ENCODE measurements at places on chromosomes 7 and 10. TPM values are rescaled to one million over a fixed set of nuclear protein-coding genes. Genes with fewer than 3 reads are reported as not detected.

DNA sequence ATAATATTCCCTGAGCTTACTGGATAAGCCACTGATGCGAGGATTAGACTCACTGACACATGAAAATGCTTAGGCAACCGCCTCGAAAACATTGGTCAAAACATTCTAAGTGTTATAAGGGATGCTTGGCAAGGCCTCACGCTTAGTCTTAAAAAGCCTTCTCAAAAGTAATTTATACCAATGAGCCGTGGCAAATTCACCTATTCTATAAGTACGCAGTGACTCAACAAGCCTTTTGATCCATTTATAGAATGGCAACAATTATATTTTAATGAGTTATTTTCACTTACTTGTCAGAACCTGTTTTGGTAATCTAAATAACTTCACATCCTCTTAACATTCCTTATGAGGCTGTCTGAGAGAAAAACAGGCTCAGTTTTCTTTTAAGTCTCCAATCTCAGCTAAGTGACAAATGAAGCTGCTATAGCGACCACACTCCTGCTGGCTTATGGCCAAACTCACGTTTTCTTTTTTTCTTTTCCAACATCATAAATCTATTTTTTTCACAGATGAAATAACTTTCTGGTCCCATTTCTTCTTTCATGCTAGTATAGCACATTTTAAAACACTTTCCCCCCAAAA is 121.2 kb upstream of the AFAP1L2 start:
- peak; percentile 72 for DNase-seq

DNA sequence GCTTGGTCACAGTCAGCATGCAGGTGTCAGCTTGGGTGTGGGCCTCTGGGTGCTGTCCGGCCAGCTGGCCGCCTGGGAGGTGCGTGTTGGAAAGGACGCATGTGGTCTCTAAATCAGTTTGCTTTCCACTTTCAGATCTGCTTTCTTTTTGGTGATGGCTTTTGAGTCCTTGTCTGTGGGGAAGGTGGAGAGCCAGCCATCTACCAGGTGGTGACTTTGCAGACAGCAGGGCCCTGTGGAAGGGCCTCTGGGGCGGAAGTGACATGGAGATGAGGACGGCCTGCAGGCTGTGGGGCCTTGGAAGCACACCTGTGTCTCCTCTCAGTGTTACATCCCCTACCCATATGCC is 59.4 kb downstream of the WDR37 start:
- DNase-seq = no peak

- peak; percentile 86 for DNase-seq
These were observed 54.7 kb upstream of the SYPL1 start for GRCh38 chr7:106166651-106167342.

SFTPA1 gene
- total RNA-seq = not detected

DNA sequence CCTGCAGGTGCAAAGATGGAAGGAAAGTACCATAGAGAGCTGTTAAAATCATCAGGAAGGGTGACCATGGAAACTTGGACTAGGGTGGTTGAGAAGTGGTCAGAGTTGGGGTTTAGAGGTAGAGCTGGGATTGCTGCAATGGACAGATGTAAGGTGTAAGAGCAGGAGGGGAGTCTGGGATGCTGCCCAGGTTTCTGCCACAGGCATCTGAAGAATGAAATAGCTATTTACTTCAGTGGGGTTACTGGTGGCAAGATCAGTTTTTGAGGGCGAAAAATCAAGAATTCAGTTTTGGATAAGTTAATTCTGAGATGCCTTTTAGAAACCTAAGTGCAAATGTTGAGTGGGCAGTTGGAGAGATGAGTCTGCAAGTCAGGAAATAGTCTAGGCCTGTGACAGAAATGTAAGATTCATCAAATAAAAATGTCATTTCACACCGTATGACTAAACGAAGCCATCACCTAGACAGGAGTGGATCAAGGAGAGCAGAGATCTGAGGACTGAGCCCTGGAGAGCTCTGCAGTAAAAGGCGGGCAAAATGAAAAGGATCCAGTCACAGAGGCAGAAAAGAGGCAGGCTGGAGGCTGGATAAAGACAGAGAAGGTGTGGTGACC is 22.7 kb upstream of the TOMM7 start:
- no peak for DNase-seq

DNA sequence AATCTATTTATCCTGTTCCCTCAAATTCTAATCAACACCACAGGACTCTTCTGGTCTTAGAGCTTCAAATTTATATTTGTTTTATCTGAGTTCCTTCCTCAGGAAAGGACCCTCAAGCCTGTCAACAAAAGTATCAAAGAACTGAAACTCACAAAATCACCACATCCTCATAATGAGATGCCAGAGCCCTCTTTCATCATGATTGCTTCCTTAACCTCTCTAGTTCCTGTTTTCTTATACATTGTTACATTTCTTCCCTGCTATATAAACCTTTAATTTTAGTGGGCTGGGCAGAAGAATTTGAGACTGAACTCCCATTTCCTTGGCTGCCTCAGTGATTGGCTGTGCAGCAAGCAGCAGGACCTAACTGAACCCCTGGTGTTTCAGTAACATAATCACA is 189.7 kb downstream of the ZNF248 start:
- no peak for DNase-seq

GRCh38 chr7:87920578-87920977 is 13.5 kb upstream of the ADAM22 start:
- DNase-seq = no peak

TPST1 gene
- total RNA-seq = 3.6 TPM

DNA sequence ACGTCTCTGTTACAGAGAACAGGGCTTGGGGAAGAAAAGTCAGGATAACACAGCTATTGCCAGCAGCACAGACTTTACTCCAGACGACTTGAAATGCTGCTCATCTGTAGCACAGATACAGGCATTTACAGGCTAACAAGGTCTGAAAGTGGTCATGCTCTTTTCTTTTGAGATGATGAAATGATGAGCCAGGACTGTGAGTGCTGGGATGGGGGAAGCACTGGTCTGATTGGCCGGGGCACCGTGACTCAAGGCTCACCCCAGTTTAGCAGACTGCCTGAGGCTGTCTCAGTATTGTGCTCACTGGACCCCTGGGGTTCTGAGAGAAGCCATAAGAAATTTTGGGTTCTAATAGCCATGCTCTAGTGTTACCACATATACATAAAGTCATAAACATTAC is 12.4 kb downstream of the SMKR1 start:
- DNase-seq = no peak

SPDYE2B gene
- total RNA-seq = not detected

- DNase-seq = no peak
These were observed 251.0 kb downstream of the DYNC1I1 start for GRCh38 chr7:96023387-96023786.

AOAH gene
- total RNA-seq = not detected

OGDHL gene
- total RNA-seq = 0.75 TPM

DNA sequence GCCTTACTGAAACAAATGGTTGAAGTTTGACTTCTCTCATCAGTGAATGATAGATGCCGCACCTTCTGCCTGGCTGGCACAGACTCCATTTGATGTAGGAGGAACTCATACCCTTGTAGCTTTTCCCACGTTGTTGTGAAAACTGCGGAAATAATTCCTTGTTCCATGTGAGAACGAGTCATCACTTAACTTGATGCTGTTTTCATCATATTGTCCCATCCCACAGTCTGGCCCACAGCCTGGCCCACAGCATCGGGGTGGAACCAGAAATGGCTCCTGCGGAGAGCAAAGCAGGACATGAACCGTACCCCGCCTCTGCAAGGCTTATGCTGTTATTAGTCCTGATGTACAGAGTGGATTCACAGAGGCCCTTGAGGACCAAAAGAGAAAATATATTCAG is 587.0 kb downstream of the SDK1 start:
- DNase-seq = no peak

DNA sequence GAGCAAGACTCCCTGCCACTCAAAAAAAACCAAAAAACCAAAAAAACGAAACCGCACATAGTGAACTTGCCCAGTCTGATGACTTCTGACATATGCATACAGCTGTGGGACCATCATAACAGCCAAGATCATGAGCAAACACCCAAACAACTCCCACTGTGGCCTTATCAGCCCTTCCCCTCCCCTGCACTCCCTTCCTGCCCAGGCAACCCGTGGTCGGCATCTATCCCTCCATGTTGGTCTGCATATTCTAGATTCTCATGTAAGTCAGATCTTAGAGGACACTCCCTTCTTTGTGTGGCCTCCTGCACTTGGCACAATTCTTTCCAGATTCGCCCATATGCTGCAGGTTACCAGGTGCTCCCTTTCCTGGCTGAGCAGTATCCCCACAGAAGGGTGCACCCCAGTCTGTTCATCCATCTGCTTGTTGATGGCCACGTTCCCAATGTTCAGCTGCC is 72.8 kb downstream of the GNA12 start:
- no peak for DNase-seq

FAM131B gene
- total RNA-seq = not detected

DNA sequence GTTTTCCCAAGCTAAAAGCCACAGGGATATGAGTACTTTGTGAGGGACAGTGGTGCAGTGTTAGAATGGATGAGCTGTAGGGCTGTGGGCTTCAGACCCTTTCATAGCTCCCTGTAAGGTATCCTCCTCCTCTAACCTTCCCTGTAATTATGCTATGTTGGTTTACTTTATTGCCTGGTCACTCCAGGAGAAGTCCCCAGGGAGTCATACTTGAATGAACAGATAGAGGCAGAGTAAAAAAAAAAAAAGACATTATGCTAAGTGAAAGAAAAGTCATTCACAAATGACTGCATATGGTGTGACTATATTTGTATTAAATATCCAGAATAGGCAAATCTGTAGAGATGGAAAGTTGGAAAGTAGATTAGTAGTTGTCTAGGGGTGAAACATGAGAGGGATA is 434.4 kb downstream of the AUTS2 start:
- no peak for DNase-seq

NPC1L1 gene
- total RNA-seq = not detected

GRCh38 chr10:88668465-88668864 is 4.2 kb downstream of the LIPF start:
- DNase-seq = no peak

GRCh38 chr10:111612273-111612672 is 535.4 kb downstream of the ADRA2A start:
- no peak for DNase-seq

DNA sequence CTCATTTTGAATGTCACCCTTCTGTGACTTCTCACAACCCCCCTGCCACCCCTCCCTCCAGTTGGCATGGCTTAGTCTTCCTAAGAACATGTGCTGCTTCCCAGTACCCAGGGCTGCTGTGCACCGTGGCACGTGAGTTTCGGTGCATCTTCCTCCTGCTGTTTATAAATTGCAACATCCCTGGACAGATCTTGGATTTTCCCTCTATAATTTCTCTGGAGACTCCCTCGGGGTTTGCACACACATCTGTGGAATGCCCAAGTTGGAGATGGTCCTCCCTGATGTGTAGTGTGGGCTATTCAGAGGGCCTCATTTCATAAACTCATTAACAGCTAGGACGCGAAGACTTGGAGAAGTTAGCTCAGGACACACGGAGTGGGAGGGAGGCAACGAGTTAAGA is 52.9 kb downstream of the IKZF1 start:
- no peak for DNase-seq

DNA sequence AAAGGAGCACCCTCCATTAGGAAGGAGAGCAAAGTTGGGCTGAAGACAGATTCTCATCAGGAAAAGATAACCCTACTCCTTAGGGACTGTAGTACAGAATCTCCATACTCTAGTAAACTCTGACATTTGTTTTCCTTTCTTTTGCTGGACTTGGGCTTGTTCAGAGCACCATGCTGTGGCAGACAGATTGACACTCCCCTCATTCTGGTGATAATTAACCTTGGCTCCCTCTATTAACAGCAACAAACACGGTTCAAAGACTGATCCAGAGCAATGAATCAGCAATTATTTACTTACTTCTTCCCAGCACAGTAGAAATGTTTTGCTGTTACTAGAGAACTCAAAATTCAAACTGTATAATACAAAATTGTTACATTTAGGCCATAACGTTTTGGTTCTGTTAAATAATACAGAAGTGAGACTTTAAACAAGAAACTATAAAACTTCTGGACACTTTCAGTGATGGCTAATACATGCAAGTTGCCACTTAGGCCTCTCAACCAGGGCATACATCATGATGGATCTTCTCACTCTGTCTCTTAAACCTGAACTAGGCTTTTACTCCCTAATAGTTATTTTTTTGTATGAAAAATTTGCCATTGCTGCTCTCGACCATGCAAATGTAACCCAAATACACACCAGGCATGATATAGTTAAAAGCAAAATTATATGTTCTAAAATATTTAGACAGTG is 639.0 kb downstream of the IPMK start:
- DNase-seq = no peak

ERVW-1 gene
- not detected for total RNA-seq

DNA sequence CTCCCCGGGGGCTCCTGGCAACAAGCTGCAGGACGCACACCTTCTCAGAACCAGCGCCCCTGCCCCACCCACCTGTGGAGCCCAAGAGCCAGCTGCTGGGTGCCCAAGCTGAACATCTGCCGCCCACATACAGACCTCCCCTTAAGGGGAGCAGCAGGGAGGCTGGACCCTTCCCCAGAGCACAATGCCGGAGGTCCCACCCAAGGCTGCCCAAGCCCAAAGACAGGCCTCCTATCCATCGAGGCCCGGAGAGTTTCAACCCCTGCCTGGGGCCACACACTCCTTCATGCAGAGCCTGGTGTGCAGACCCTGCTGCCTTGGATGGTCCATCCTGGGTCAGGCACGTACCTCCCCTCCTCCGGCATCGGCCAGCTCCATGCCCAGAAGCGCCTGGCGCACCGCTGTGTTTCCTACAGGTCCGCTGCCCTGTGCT is 48.7 kb downstream of the VIPR2 start:
- DNase-seq = no peak

DNA sequence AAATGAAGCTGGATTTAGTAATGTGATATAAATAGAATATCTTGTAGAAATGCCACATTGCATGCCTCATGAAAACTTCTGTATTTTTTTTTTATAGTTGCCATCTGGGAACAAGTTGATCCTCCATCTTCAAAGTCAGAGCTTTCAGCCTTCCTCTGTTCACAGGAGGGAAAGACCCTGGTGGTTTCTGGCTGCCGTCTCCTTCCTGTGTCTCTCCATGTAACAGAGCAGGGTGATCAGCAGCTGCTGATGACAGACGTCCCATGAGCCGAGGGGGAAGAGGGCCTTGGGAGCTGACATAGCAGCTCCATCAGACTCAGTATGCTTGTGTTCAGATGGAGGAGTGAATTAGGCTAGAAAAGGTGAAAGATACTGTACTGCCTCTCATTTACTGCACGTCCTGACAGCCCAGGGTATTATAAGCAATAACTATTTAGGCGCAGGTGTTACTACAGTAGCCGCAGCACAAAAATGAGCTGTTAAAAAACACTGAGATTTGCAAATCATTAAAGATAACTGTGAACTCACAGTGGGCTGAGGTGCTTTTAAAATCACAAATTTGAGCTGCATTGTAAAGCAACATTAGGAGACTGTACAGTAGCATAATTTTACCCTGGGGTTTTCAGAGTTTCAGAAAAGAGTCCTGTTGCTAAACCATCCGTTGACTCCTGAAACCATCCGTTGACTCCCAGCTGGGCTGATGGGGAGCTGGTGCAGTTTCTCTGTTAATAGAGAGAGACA is 103.3 kb downstream of the CFAP58 start:
- no peak for DNase-seq

GRCh38 chr7:102860351-102860811 is 52.4 kb upstream of the LRRC17 start:
- DNase-seq = no peak

SPDYE5 gene
- not detected for total RNA-seq

NKX1-2 gene
- not detected for total RNA-seq

PLAC9 gene
- total RNA-seq = not detected

- DNase-seq = no peak
These were observed 2.2 kb downstream of the BHLHA15 start for GRCh38 chr7:98213296-98213887.

CALML5 gene
- not detected for total RNA-seq

All from Karpas-422 (cell line).